Cortex of kidney (tissue), 1 donor: ENCODE measurements at places on chromosomes 5 and 9.

DNA sequence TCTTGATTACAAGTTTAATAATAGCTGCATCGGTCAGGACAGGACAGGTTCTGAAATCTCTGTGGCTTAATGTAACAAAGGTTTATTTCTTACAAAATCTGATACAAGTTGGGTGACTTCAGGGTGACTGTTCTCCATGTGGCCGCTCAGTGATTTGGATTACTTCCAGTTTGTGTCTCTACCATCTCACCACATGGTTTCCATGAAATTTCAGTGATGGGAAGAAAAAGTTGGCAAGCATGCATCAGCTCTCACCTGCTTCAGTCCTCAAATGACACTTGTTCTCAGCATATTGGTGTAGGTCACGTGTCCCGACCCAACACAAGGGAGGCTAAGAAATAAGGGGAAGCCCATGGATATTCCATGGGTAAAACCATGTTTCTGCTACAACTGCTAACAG is 7.8 kb upstream of the TMEM268 start:
- no peak for DNase-seq

DNA sequence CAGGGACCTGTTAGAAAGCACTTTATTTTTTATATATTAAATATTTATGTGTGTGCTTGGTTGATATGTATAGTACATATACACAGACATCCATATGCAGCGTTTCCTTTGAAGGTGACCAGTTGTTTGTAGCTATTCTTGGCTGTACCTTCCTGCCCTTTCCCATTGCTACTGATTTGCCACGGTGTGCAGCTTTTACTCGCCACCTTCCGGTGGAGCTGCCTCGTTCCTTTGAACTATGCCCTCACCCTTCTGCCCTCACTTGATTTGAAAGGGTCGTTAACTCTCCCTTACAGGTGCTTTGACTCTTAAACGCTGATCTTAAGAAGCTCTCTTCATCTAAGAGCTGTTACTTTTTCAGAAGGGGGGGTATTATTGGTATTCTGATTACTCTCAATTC is 20.5 kb downstream of the RGMB start:
- DNase-seq, result no peak

DNA sequence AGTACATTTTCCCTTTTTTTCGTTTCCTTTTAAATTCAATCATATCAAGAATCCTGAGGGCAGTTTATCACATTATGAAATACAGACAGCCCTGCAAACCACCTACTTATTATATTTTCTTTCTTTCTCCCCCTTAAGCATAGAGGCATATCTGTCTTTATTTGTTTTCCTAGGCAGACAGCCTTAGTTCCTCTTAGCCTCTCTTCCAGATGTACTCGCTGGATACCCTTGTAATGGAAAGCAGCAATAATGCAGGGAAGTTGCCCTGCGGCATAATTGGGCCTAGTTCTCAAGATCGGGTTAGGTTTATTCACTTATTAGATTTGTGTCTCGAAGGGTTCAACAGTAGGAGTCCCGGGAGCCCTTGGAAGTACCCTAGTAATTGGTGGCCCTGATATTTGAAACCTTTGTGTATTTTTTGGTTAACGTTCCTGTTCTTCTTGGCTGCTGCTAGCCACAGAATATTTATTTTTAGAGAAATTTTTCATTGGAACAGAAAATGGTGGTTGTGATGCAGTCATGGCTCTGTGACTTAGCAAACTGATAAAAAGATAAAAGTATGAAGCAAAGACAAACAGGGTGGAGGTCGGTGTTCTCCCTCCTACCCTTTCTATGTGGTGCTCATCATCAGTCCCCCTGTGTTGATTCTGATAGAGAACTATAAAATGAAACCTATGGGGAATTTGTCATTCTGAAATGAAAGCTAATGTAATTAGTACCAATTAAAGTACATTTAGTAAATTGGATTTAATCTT is 6.4 kb downstream of the TLE4 start:
- no peak for DNase-seq

GRCh38 chr5:71932131-71932654 is 175.1 kb upstream of the MAP1B start:
- no peak for DNase-seq

DNA sequence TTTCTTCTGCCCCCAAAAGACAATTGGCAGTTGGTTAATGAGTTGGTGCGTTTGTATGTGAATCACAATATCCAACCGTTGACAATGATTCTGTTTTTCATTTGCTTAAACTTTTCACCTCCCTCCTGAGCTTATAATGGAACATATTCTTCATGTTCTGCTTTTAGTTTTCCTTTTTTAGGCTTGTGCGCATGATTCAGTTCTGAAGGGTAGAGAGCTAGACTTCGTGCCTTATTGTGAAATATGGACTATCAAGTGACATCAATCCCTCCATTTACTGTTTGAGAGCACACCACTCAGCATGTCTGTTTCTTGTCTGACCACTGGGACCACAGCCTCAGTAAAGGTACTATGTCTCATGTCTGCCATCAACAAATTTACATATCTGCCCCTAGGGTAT is 30.5 kb upstream of the LPAR1 start:
- DNase-seq, result no peak

DNA sequence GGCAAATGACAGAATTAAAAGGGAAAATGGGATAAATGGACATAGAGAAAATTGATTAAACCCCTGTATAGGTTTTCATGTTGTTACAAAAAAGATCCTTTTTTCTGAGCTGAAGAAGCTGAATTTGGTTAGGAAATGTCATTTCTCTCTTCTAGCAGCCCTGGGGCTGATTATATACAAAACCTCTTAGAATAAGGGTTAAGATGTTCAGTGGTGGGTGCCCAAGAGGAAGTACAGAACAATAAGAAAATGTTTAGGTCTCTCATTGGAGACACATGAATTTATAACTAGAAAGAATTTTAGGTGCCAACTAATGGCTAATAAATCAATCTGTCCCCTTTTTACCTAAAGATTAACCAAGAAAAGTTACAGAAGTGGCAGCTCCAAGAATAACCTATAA is 14.2 kb downstream of the ABHD17B start:
- DNase-seq, result no peak

DNA sequence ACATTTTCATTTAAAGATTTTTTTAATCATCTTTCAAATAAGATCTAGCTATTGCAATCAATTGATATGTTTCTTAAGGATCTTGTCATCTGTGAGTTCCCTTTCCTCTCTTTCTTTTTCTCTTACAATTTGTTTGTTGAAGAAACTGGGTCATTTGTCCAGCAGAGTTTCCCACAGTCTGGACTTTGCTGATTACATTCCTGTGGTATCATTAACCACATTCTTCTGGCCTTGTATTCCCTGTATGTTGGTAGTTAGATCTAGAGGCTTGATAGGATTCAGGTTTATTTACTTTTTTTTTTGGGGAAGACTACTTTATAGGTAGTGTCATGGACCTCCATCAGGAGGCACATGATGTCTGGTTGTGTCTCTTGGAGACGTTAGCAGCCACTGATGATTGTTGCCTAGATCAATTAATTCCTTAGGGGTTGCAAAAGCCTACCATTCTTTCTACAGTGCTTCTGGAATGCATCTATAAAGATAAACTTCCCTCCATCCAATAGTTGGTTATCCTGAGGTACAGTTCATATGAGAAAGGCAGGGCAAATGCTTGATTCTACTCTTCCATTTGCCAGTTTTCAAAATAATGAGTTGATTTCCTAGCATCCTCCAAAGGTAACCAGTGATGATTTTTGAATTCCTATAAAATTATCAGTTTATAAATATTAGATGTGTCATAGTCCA is 14.3 kb downstream of the PDE8B start:
- no peak for DNase-seq

GRCh38 chr9:71725590-71726338 is 42.5 kb downstream of the CEMIP2 start:
- no peak for DNase-seq

GRCh38 chr5:30572279-30572678 is 621.2 kb upstream of the CDH6 start:
- no peak for DNase-seq

DNA sequence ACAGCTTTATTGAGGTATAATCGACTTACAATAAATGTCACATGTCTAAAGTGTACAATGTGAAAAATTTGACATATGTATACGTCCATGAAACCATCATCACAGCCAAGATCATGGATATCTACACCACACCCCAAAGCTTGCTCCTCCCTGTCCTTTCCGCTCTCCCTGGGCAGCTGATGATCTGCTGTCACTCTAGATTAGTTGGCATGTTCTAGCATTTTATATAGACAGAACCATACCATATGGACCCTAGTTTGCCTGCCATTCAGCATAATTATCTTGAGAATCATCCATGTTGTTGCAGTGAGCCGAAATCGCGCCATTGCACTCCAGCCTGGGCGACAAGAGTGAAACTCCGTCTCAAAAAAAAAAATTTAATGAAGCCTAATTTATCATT is 42.5 kb downstream of the ERGIC1 start:
- no peak for DNase-seq

DNA sequence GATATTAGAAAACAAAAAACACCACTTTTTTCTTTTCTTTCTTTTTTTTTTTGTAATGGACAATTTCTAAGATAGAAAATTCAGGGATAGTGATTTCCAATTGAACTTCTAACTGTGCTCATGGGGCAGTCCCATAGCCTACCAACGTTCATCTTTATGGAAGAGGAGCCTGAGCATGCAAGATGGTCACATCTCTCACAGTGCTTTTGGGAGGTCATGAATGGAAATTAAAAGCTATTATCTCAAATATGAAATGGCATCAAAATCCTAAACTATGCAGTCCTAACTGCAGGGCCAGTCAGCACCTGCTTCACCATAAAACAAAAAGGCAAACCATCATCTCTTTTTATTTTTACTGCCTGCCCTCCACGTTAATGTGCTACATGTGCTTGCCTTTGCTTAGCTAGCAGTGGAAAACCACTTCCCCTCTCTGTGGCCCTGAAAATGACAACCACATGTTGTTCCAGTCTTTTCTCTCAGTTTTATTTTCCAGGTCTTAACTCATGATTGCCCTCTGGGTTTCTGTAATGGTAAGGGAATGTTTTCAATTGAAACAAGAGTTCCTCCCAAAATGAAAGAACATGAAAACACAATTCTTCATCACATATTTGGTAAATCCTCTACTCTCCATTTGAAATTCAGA is 16.7 kb downstream of the IFNB1 start:
- no peak for DNase-seq

GRCh38 chr9:130339306-130339705 is 73.7 kb downstream of the HMCN2 start:
- no peak for DNase-seq

DNA sequence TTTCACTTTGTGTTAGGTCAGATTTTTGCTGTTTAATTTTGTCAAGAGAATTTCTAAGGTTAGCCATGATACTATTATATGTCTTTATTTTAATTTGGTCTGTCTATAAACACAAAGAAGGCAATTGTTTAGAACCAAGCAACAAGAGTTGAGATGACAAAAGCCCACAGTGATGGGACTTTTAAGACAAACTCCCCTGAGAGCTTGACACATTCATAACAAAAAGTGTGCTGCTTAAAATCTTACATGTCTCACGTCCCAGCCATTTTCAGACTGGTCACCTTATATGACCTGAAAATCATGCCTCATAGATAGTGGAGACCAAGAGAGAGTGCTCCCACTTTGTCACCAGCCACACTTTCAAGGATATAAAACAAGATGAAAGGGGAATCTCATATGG is 21.6 kb upstream of the NNT start:
- DNase-seq, result no peak

GRCh38 chr5:81212211-81212751 is 20.8 kb upstream of the CKMT2 start:
- no peak for DNase-seq

GRCh38 chr5:137901011-137901817 is 12.0 kb downstream of the PKD2L2 start:
- no peak for DNase-seq

DNA sequence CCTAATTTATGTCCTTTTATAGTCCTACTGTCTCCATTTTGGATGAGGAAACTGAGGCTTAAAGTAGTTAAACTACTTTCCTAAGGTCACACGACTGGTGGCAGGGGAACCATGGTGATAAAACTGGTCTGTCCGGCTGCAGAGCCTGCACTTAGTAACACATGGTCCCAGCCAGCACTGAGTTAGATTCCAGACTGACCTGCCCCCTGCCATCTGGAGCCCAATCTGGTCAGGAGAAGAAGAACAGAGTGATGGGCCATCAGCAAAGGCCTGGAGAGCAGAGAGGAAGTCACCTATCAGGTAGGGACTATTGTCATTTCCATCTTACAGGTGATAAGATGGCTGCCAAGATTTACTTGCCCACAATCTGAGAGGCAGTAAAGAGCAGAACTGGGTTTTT is 86.6 kb upstream of the SLC25A48 start:
- no peak for DNase-seq

- DNase-seq, result no peak
These were observed 58.0 kb upstream of the JAK2 start for GRCh38 chr9:4927043-4927471.

GRCh38 chr9:74760031-74760700 is 127.6 kb downstream of the TRPM6 start:
- no peak for DNase-seq

DNA sequence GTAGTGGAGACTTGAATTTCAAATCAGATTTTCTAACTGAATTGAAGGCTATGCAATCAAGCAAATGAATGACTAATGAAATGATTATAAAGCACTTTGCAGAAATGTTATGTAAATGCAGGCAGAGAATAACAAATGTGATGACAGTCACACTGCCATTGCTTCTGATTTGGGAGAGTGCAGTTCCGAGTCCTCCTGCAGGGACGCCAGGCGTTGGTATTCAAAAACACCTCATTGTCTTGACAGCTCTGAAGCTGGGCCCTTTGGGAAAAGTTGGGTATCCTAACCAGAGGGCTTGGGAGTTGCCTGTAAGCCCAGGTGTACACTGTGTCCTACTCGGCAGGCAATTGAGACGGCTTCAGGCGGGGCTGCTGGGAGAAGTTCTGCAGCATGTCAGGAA is 57.9 kb downstream of the C5orf15 start:
- no peak for DNase-seq

DNA sequence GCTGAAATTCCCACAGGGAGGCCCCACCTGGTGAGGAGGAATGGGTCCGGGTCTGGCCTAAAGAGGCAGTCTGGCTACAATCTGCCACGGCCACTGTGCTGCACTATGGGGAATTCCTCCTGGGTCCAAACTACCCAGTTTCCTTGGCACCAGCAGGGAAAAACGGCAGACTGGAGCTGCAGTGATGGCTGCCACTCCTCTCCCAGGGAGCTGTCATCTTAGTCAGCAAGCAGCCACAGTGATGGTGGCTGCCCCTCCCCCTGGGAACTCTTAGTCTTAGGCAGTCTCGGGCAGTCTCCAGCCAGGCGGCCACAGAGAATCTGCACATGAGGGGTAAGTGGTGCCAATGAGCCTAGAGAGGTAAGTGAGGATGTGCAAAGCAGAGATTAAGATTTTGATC is 205.8 kb downstream of the TMEM38B start:
- no peak for DNase-seq

DNA sequence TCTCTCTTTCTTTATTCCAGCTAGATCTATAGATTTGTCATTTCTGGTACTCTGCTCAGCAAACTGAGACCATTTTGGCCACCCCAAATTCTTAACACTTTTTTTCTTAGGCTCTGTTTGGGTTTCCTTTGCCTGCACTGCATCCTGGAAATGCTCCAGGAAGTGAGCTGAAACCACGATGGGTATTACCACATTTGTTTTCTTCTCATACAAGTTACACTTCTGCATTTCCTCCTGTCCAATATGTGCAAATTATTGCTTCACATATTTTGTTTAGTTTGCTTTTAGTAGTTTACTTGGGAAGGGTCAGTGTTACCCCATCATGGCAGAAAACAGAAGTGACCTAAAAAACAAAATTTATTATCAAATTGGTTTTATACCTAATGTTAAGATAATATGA is 498.6 kb upstream of the GRIN3A start:
- no peak for DNase-seq

GRCh38 chr9:6506571-6506970 is 93.6 kb downstream of the UHRF2 start:
- no peak for DNase-seq
